ENCODE measurements at places on chromosomes 5 and 9.
A peak's percentile ranks its signal among the peaks of the same experiment; 100 is the strongest.

DNA sequence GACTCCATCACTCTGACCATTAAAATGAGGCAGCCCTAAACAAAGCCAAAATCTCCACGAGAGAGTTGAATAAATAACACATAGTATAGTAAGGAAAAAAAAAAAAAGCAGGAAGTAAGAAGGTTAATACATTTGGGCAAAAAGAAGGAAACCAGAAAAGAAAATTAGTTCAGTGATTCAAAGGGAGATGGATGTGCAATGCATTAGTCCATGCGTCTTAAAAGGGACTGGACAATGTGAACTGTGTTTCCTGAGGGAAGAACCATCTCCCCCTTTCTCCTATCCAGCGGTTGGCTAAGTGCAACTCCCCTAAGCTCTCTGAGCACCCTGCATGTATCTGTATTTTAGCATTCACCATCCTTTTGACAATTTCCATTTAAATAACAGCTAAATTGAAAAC, 1.4 kb downstream of the ANKRA2 start:
- DNase-seq: no peak

DNA sequence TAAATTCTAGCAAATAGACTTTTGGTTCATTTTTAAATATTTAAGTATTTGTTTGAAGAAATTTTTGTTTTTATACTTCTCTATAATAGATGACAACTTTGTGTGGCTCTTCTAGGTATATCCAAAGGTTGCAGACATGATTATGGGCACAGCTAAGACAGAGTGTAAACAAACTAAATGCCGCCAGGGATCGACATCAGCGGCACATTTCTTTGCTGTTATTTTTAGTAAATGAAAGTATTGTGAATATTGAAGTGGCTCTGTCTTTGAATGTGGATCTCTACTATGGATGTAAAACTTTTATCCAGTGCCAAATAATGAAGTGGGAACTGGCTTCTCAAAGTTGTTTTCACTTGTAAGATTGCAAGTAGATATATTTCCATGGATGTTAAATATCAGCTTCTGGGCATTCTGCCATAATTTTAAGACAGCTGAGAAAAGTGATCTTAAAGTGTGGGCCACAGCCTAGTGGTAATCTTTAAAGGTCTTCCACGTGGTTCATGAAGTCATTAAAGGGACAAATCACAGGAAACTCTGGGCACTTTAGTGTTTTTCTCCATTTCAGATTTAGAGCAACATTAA, 589.9 kb downstream of the ZNF608 start:
- DNase-seq: no peak

DNA sequence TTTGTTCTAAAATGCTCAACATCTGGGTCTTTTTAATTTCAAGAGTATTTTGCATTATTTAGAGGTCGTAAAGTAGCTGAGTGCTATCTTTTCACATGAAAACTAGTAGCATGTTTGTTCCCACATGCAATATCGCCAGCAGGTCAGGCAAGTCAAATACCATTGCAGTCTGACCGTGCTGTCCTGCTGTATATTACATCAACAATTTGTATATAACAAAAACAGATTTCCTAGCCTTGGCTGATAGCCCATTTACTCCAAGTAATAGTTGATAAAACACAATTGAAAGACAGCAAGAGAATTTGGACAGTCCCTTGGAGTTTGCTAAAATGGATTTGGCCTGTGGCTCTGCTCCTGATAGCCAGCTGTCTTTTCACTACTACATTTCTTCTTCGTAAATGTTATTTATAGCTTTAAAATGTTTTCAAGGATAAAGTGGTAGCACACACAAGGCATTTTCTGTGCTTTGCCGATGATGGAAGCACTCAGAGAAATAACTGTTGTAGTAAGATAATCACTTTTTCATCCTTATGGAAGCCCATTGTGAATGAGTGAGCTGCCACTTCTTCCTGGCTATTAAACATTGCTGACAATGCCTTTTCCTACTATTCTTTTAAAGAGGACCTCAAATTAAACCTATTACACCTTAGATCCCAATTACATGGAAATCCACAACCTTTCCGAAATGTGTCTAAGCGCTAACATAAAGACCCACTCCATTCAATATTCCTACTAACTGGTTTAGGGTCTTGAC, 992.1 kb downstream of the MAT2B start:
- DNase-seq: no peak

GRCh38 chr5:149455889-149456409, 76.9 kb upstream of the IL17B start:
- no peak for DNase-seq

DNA sequence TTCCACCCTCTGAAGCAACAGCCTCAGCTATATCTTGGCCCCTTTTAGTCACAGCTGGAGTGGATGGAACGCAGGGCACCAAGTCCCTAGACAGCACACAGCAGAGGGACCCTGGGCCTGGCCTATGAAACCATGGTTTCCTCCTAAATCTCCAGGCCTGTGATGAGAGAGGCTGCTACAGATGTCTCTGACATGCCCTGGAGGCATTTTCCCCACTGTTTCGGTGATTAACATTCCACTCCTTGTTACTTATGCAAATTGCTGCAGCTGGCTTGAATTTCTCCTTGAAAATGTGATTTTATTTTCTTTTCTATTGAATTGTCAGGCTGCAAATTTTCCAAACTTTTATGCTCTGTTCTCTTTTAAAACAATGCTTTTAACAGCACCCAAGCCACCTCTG, 384.8 kb downstream of the PRR16 start:
- no peak for DNase-seq

DNA sequence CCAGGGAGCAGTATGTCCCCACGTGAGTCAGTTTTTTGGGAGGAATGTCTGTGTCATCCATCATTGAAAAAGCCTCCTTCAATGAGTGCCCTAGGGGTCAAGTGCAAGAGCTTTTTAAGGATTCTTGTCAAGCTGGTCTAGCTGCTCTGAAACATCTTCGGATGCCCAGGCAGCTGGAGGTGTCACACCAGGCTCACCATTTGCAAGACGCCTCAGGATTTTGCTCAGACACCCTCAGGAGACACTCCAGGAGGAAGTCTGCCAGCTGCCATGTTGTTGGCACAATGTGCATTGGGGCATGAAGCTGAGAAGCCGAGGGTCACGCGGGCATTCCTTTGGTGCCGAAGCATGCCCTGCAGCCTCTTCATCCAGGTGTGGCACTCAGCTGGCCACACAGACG, 111.1 kb upstream of the S1PR3 start:
- DNase-seq: no peak

DNA sequence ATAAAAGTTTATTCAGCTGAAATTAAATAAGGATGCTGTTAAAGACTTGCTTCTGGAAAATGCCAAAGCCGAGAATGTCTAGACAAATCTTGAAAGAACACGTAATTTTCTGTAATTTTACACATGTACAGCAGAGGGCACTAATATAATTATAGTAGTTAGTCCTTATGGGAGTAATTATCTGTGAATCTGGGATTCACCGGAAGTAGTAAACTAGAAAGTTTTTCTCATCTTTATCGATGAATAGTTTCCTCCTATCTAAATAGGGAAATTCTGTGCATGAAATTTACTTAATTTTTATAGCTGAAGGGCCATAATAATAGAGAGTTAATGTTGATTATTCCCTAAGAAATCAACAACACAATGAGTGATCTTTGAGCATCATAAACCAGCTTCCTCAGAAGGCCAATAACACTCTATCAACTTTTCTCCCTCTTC, 18.4 kb upstream of the CNTLN start:
- DNase-seq: no peak

- DNase-seq: no peak
These were observed 126.0 kb upstream of the GPR151 start for GRCh38 chr5:146641941-146642340.

DNA sequence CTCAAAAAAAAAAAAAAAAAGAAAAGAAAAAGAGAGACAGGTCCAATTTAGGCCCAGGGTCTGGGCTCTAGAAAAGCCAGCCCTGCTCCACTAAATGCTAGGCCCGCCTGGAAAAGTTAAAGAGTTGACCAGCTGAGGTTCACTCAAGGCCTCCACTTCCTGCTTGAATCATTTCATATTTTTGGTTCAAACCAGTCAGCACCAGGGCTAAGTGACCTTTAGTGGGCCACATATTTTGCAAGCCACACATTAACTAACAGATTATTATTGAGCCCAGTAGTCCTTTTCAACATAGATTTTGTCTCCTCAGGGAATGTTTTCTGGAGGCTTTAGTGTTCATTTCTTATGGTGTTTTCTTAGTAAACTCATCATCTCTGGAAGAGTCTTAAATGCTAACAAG, 156.6 kb downstream of the TLR4 start:
- no peak for DNase-seq

DNA sequence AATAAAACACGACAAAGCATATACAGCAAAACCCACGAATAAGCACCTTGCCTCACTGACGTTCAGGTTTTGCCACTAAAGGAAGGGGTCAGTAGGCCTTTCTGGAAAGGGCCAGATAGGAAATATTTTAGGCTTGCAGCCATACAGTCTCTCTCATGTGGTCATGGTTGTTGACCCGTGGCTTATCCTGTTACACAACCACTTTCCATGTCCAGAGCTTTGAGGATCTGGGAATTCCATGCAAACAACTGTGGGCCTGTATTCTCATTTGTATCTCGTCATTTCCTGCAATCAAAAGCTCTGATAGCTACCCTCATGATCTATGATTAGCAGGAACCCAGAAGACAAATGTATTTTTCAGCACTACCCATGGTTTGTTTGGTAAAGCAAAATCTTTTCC, 108.3 kb downstream of the DRD1 start:
- DNase-seq: no peak

GRCh38 chr5:126234563-126235195, 188.5 kb upstream of the GRAMD2B start:
- DNase-seq: no peak

DNA sequence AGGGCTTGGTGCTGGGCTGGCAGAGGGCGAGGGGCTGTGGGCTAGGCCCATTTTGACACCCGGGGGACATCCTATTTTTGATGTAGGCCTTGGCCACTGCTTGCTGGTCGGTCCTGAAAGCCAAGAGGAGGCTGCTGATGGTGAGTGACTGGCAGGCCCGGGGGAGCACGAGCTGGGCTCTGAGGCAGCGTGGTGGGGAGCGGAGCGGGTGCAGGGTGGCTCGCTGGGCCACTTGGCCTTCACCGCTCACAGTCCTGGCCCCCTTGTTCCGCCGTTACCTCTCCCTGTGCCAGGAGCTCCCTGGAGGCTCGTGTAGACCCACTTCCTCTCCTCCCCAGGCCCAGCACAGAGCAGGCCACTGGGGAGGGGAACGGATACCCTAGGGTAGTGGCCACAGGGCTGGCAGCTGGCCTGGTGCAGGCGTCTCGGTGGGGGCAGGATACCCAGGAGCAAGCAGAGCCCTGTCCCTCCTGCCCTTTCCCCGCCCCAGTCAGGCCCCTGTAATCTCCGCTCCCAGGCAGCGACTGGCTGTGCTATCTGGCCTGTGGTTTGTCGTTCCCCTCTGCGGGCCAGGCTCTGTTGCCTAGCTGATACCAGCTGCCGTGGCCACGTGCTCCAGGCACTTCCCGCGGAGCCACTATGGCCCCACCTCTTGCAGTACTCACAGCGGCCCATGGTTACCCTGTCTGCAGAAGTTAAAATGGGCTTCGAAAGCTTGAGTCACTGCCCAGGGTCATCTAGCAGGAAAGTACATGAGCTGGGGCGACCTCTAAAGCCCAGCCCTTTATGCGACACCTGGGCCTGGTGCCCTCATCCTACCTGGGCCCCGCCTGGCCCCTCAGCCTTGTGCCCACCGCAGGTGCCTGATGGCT, 11.7 kb upstream of the DOLPP1 start:
- DNase-seq: peak; percentile 63

- DNase-seq: no peak
These were observed 2.2 kb downstream of the AOPEP start for GRCh38 chr9:94728719-94729118.

DNA sequence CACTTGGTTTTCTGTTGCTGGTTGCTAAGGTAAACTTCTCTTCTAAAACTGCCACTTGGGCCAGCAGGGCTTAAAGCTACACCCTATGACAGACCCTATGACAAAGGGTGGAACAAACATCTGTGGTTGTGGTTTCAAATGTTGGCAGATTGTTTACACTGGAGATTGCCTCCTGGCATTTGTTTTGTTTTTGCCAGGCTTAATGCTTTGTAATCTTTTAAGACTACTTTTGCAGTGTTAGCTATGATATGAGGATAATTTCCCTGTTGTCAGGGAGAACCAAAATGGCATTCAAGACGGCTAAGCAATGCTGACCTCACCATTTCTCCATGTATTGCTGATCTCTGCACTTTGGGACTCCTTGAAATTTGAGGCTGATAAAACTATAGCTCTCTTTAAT, 50.3 kb downstream of the MAMDC2 start:
- peak; percentile 16 for DNase-seq

GRCh38 chr5:87400305-87400899, 12.3 kb downstream of the CCNH start:
- DNase-seq: peak; percentile 49

DNA sequence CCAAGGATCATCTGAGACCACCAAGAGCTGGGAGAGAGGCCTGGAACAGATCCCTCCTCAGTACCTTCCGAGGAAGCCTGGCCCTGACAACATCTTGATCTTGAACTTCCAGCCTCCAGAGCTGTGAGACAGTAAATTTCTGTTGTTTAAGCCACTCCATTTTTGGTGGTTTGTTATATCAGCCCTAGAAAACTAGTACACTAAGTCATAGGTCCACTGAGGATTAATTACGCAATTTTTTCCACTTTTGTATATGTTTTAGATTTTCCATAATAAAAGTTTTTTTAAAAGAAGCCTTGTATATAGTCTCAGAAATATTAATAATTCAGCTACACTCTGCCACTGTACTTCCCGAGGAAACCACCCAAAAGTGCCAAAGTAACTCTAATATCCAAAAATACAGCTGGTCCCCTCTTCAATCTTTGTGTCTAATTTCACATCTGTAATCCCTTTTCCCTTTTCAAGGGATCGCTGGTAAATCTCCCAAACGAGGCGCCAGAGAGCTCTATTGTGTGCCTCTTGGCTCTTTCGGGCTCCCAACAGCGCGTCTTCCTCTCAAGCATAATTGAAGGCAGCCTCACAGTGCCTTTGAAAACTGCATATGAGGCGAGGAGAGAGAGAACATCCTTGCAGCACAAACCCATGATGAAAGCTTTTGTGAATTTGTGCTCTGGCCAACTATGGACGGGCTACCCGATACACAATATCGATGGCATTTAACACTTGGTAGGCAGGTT, 32.7 kb downstream of the PRUNE2 start:
- DNase-seq: no peak
